ENCODE measurements at places on chromosomes 11 and 22.

DNA sequence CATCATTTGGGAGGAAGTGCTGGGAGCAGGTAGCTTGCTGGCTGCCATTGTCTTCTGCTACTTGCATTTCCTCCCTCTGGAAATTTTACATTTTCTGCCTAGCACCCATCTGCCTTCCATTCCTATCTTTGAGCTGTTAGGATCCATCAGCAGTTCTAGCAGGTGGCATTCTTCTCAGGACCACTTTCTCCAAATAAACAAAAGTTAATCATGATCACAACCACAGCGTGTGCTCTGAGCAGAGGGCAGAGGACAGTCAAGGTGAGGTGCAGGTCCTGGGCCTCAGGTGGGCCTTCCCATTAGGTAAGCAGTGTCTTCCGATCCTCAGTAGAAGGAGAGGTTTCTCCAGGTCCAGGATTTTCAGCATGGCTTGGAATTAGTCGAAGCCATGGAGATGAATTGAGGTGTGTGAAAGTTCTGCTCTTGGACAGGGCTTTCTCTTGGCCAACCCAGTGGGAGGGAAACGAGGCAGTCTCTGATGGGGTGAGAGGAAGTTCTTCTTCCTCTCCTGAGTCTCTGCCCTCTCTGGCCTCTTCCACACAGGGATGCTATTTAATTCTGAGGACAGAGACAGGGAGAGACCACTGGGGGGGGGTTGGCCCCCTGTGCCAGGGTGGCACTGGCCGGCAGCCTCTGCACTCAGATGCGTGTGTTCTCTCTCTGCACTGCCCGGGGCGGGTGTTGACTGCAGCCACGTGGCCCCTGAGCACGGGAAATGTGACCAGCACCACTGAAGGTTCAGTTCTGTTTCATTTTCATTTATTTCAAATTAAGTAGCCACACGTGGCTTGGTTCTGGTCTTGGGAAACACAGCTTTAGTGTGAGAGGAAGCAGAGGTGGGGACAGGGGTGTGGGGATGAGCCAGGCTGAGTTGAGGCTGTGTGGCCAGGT lies 170.8 kb downstream of the TBC1D22A start:
- no peak for DNase-seq

DNA sequence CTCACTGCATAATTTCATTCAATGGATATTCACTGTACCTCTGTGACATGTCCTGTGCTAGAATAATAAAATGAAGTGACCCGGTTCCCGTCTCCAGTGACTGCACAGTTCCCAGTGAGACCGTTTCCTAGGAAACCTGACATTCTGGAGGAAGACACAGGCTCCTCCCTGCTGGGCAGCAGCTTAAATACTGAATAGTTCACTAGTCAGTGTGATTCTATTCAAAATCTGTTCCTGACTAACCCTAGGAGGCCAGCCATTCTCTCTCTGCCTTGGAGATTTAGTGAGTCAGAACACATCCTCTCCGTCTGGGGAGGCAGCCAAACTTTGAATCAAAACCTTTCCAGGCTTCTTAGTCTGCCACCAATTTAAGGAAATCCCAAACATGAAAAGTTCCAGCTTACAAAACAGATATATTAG lies 11.3 kb downstream of the TRIM66 start:
- DNase-seq: no peak

GRCh38 chr11:204587-205109 lies 2.6 kb downstream of the BET1L start:
- DNase-seq: no peak

- DNase-seq: no peak
Observed at GRCh38 chr11:34262531-34263081, 95.2 kb downstream of the ABTB2 start.

DNA sequence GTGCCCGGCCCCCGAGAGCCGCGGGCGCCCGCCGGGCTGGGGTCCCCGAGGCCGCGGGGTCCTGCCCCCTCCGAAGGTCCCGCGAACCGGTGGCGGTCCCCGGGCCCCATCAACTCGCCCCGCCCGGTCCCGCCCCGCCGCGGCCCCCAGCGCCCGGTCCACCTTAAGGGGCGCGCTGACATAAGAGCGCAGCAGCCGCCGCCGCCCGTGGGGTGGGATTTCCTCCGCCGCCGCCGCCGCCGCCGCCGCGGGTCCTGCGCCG lies at the start of gene ZDHHC8:
ZDHHC8 (plus strand) TSS at position 208 of the 262 bp plus-strand sequence. CDS start 144 bp downstream, outside the sequence.
- DNase-seq: peak; percentile 32

DNA sequence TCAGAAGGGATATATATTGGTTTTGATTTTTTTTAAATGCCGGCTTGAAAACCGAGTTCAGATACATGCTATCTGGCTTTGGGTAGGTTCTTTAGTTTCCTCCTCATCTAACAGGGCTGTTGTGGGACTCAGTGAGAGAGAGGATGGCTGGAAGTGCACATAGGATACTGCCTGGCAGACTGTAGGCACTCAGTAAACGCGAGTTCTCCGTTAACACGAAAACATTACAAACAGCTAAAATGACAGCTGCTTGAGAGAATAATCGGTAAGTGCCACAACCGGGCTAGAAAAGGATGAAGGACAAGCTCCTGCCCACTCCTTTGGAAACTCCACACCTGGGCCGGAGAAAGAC lies 369 bp downstream of the XRRA1 start:
- peak; percentile 3 for DNase-seq

DNA sequence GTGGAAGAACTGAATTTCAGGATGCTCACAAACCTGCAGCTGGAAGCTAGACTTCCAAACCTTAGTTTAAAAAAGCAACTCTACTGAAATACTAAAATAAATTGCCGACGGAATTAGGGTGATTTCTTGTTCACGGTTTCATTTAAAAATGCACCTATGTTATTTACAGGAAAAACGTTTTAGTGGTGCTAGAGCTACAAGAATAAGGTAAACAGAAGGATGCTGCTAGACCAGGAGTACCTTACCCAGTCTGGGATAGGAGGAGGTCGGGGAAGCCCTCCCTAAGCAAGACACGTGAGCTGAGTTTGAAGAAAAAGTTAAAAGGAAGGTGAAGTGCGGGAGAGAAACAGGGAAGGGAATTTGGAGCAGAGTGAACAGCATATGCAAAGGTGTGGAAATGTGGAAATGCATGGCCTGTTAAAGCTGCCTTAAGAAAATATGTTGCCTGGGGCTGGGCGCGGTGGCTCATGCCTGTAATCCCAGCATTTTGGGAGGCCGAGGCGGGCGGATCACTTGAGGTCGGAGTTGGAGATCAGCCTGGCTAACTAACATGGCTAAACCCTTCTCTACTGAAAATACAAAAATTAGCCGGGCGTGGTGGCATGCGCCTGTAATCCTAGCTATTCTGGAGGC lies 1.4 kb upstream of the FTH1 start:
- DNase-seq: no peak

GRCh38 chr11:42255906-42256305 lies 796.5 kb upstream of the LRRC4C start:
- no peak for DNase-seq
